ENCODE measurements at places on chromosomes 1 and 21.
A peak's percentile ranks its signal among the peaks of the same experiment; 100 is the strongest.

DNA sequence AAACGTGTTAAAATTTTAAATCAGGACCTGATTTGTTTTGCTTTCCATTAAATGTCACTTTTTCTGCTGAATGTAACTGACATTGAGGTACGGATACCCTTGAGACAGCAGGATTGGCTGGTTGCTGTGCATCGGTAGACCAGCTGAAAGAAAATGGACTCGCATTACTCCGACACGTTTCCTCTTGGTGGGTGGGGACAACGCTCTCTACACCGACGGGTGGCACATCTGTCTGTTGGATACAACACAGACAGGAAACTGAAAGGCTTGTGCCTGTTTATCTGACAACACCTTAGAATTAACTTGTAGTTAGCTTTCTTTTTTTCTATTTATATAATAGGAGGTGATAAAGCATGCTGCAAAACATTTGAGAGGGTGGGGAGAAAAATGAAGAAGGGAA, 19.4 kb downstream of the PRPF38A start:
- no peak for DNase-seq

- DNase-seq, result no peak
These were observed 113.9 kb downstream of the CLIC6 start for GRCh38 chr21:34782506-34783360.

- DNase-seq, result no peak
These were observed 13.7 kb upstream of the SLC44A3 start for GRCh38 chr1:94806441-94806871.

- no peak for DNase-seq
These were observed 15.9 kb downstream of the UCK2 start for GRCh38 chr1:165843304-165843703.

DNA sequence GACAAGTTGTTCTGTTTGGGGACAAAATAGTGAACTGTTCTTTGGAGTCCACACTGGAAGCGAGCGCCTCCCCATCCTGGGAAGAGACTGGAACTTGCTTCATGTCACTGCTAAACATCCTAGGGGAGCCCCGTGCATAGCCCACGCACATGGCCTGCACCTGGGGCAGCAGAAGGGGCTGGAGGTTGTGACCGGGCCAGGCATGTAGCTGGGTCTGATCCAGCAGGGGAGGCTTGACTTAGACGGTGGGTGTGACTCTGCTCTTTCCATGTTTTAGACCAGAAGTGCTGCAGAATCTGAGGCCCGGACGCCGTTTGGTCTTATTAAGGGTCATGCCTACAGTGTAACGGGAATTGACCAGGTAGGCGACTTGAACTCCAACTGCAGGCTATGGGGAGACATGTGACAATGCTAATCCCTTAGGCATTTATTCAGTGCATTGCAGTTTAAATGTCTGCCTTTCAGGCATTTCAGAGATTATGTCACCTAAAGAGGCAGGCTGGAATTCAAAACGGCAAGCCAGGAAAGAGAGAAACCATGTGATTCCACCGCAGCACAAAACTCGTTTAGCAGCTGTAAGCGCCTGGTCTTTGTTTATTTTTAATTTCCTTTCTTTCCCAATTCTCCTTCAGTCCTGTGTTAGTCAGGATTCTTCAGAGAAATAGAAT, 21.8 kb downstream of the CAPN9 start:
- DNase-seq, result no peak

GRCh38 chr1:2645143-2645542, 12.3 kb upstream of the MMEL1 start:
- no peak for DNase-seq

DNA sequence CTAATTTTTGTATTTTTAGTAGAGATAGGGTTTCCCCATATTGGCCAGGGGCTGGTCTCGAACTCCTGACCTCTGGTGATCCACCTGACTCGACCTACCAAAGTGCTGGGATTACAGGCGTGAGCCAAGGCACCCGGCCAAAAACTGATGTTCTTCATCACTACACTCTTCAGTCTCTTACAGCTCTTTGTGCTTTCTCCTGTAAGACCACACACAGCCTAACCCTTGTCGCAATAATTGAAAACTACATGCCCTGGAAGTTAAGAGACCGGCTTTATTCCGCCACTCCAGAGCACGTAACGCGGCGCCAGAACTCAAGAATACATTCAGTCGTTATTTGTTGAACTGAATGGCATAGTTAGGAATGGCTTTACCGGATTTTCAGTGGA, 552 bp downstream of the GPATCH4 start:
- DNase-seq, result no peak

DNA sequence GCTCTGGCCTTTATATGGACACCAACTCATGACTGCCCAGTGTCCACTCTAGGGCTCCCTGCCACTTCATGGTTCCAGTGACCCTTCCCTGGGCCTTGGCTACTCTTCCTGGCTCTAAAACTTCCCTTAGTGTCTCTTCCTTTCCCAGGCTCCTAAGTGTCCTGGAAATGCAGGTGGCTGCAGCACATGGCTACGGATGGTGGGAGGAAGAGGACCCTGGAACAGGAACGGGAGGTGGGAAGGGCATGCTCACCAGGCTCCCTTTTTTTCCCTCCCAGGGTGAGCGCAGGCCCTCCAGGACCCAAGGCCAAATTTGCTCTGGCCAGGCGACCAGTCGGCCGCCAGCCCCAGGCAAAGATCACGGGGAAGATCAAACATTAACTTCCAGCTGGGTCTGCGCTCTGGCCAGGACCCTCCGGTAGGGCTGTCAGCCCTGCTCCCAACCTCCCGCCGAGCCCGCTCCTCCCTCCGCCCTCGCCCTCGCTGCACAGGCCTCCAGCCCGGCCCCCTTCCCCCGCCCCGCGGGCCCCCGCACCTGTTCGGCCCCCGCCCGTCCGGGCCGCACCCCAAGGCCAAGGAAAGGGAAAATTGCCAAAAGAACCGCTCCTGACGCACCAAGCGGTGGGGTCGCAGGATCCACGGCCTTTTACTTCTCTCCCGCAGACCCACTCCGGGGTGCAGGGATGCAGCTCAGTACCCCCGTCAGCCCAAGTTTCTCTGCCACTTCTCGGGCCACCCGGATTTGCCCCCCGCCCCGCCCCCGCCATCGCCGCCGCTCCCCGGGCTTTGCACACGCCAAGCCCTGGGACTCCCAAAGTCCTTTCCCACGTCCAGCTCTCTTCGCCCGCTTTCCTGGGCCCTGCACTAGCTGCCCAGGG, 894 bp downstream of the TCEA3 start:
- DNase-seq, result no peak

DNA sequence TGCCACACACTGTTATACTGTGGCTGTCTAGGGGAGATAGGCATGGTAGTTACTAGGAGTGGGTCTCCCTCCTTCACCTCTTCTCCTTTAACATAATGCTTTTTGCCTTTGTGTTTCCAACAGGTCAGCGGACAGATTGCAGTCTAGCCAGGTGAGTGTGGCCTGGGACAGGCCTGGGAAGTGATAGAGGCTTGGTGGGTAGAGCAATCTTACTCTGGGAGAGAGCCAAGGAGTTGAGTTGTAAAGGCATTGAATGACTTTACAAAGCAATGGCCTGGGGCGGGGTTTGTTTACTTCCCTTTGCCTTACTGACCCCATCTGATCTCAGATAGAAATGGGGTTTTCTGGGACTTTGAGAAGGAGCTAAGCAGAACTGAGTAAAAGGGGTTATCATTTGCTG, 51.0 kb upstream of the IKBKE start:
- no peak for DNase-seq

DNA sequence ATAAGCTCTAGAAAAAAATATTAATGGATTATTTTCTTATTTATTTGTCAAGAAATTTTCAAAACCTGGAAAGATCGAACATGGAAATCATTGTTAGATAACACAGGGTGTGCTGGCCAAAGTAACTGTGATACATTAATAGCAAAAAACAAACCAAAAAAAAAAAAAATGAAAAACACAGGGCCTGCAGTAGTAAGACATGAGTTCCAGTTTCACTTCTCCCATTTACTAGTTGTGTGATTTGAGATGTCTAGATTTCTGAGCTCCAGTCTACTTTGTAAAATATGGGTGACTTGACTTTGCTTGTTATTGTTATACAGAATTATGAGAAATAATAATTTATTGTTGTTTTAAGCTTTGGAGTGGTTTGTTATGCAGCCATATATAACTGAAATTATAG, 13.6 kb downstream of the FAM177B start:
- DNase-seq, result no peak

- DNase-seq, result no peak
These were observed 132.5 kb upstream of the C1orf174 start for GRCh38 chr1:4032571-4032970.

DNA sequence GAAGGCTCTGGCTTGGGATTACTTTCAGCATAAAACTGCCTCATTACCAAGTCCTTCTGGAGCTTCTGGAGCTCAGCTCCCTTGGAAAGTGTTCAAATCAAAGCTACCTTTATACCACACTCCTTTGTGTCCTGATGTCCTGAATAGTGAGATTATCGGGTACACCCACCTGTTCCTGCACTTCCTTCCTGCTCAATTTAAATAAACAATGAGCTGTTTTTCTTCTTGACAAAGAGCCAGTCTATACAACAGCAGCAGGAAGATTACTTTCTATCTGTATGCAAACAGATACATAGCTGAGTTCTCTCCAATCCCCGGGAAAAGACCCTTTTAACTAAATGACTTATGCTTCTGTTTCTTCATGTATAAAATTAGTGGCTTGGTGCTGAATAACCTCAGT, 258.0 kb upstream of the FMN2 start:
- DNase-seq, result no peak

GRCh38 chr1:245748646-245749045, 593.9 kb downstream of the KIF26B start:
- DNase-seq, result no peak

- DNase-seq, result peak; percentile 84
These were observed 2.4 kb downstream of the ARID1A start for GRCh38 chr1:26697978-26698849.

- no peak for DNase-seq
These were observed 56.1 kb downstream of the EYA3 start for GRCh38 chr1:28032281-28032680.

- no peak for DNase-seq
These were observed 32.5 kb upstream of the SMYD2 start for GRCh38 chr1:214248311-214249085.

- no peak for DNase-seq
These were observed 657.4 kb downstream of the AJAP1 start for GRCh38 chr1:5311634-5312292.

GRCh38 chr1:43954036-43954435, 7.3 kb downstream of the IPO13 start:
- no peak for DNase-seq

GRCh38 chr1:119590393-119590792, 57.7 kb downstream of the ZNF697 start:
- DNase-seq, result no peak

- peak; percentile 70 for DNase-seq
These were observed 4.5 kb downstream of the KCNJ9 start for GRCh38 chr1:160085686-160086455.

DNA sequence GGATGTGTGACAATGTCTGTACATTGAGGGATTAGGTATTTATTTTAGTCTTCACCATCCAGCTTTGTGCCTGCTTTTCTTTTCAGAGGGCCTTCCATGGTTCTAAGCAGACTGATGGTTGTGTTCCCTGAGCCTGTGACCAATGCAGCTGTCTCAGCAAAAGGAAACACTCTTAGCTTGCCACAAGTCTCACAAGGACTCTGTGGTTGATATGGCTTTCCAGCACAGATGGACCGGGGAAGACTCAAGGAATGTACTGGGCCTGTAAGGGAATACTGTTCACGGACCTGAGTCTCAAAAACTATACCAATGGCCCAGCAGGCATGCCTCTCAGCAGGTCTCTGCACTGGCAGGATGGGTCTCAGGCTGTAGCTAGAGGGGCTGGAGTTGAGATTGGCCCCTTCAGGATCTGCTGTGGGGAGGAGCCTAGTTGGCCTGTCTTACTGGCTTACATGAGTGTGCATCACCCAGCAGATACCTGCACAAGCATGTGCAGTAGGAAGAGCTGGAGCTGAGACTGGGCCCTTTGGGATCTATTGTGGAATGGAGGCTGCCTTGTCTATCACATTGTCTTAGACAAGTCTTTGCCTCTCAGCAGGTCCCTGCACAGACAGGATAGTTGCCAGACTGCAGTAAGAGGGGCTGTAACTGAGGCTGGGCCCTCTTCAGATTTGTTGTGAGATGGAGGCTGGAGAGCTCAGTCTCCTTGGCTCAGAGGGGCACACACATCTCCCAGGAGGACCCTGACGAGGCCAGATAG, 52.0 kb upstream of the PDC start:
- DNase-seq, result no peak

DNA sequence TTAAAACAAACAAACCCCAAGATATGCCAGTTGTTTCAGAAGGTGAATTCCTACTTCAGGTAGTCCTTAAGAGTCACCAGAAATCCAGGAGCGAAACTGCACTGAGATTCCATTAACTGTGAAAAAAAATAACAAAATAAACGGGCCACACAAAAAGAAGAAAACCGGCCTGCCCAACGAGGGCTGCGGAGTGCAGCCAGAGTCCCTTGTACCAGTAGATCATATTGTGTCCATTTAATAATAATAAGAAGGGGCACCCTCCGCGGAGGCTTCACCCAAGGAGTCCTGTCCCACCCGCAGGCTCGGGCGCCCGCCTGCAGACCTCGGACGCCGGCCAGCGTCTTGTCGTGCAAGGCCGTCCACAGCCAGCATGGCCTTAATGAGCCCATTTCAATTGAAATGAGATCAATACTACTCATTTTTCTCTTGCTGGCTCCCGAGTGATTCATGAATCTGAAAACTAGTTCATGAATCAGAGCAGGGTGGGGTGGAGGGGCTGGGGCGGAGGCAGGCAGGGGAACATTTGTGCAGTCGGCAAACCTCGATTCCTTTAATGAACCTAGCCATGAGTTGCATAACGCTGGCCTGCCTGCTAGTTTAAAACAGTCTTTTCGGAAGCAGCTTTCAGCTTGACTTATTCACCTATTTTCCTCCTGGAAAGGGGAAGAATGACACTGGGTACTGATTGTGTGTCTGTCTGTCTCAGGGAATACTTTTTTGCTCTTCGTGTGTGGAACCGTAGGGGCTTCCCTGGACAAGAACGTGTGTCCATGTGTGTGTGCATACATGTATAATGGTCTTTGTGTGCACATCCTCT, 113.1 kb upstream of the IRF2BP2 start:
- DNase-seq, result no peak

DNA sequence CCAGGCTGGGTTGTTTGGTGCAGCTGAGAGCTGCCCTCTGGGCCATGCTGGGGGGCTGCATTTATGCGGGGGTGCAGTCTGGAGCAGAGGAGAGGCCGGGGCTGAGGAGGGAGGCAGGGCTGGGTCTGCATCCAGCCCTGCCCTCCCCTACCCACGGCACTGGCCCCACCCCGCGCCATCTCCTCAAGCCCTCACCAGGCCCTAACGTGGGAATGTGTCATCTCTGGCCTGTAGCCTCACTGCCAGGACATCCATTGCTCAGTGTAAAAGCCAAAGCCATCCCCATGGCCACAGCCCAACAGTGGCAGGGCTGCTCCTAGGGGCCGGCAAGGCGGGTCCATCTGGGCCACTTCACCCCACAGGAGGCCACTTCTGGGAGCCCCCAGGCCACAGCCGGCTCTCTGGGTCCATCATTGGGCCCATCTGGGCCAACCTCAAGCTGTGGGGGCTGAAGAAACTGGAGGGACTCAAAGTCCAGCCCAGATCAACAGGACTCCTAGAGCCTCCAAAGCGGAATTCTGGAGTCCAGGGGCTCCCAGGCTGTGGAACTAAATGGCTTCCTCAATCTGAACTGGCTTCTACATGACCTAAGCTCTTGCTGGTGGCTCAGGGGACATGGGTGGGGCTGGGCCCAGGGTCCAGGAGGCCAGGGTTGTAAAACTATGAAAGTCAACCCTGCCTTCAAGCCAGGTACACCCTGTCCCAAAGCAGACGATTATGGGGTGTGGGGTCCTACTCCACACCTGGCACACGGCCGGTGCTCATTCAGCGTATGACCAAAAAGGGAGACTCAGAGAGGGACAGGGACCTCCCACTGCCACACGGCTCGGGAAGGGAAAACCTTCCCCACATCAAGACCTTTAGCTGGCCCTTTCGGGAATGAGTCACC, 32.6 kb downstream of the RUNX3 start:
- DNase-seq, result no peak

- DNase-seq, result no peak
These were observed 70.4 kb downstream of the TUT4 start for GRCh38 chr1:52482326-52483004.

All from hematopoietic multipotent progenitor cell treated with erythropoietin and hydrocortisone succinate and interleukin-3 and kit ligand, for 17 days (in vitro differentiated cells).